ENCODE measurements at places on chromosomes 6 and 20.

DNA sequence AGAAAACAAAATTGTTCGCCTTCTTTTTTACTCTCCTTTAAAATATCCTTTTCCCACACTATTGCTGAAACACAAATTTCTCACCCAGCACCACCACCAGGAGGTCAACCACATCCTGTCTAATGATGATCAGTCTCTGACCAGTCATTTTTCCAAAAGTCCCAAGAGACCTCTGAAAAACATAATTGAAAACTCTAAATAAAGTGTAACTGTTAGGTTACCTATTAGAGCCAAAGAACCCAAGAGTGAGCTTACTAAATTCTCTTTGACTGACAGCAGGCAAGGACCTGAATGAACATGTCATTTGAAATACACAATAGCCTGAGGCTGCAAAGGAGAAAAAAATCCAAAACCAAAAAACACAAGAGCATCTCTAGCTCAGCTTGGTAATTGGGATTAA, 735.4 kb downstream of the CBLN4 start:
- no peaks in the 10 kb centered on the region for H3K36me3 ChIP-seq
- H3K4me1 ChIP-seq = no peaks in the 10 kb centered on the region
- no peak overlapping the region for H3K27ac ChIP-seq
- DNase-seq = no peak
- no peaks in the 10 kb centered on the region for H3K27me3 ChIP-seq

- peaks cover 5% of the 10 kb centered on the region for H3K27me3 ChIP-seq
- no peaks in the 10 kb centered on the region for H3K4me1 ChIP-seq
- no peak for DNase-seq
- no peak overlapping the region for H3K4me3 ChIP-seq
- H3K27ac ChIP-seq = no peak overlapping the region
- no peaks in the 10 kb centered on the region for H3K36me3 ChIP-seq
These were observed 29.3 kb upstream of the TXNDC5 start for GRCh38 chr6:7939864-7940228.

DNA sequence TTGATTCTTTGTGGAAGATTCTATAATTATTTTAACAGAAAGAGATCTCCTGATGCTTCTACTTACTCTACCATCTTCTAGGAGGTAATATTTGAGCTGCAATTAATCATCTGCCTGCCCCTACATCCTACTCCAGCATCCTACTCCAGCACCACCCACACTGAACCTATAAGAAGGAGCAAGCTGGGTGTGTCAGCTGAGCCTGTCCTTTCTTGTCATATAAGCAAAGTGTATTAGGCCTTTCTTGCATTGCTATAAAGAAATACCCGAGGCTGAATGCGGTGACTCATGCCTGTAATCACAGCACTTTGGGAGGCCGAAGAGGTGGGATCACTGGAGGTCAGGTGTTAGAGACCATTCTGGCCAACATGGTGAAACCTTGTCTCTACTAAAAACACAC, 84.2 kb upstream of the ARG1 start:
- no peaks in the 10 kb centered on the region for H3K27me3 ChIP-seq
- no peak overlapping the region for H3K4me3 ChIP-seq
- no peaks in the 10 kb centered on the region for H3K36me3 ChIP-seq

- H3K4me1 ChIP-seq = no peaks in the 10 kb centered on the region
- H3K4me3 ChIP-seq = no peak overlapping the region
- no peak for DNase-seq
- H3K27me3 ChIP-seq = peaks cover 27% of the 10 kb centered on the region
These were observed 89.9 kb downstream of the GPR6 start for GRCh38 chr6:110067837-110068591.

GRCh38 chr6:22017272-22017671, 279.6 kb downstream of the PRL start:
- H3K27me3 ChIP-seq = no peaks in the 10 kb centered on the region
- H3K36me3 ChIP-seq = no peaks in the 10 kb centered on the region
- H3K4me3 ChIP-seq = no peak overlapping the region
- no peaks in the 10 kb centered on the region for H3K4me1 ChIP-seq

GRCh38 chr6:144624716-144625115, 339.6 kb downstream of the UTRN start:
- H3K27me3 ChIP-seq = no peaks in the 10 kb centered on the region
- DNase-seq = no peak
- no peak overlapping the region for H3K27ac ChIP-seq

DNA sequence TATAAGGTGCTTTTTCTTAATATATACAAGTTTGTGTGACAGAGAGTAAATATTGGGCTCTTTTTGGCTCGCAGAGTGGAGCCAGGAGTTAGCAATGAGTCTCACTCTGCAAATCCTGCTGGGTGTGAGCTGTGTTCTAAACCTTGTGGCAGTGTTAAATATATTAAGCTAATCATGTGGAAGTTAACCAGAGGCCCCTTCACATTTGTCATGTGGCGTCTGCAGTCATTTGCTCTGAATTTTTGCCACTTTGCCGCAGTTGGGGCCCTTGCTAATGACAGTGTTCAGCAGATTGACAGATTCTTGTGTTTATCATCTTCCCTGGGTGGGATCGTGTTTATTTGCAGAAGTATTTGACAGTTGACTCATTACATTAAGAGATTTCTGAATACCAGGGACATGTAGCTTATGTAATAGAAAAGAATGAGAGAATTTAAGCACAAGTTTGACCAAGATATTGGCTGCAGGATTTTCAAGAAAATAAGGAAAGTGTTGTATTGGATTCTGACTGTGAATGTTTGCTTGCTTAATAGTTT, 37.9 kb downstream of the SPATA2 start:
- H3K27ac ChIP-seq = no peak overlapping the region
- DNase-seq = no peak
- H3K4me3 ChIP-seq = no peak overlapping the region
- no peaks in the 10 kb centered on the region for H3K4me1 ChIP-seq

DNA sequence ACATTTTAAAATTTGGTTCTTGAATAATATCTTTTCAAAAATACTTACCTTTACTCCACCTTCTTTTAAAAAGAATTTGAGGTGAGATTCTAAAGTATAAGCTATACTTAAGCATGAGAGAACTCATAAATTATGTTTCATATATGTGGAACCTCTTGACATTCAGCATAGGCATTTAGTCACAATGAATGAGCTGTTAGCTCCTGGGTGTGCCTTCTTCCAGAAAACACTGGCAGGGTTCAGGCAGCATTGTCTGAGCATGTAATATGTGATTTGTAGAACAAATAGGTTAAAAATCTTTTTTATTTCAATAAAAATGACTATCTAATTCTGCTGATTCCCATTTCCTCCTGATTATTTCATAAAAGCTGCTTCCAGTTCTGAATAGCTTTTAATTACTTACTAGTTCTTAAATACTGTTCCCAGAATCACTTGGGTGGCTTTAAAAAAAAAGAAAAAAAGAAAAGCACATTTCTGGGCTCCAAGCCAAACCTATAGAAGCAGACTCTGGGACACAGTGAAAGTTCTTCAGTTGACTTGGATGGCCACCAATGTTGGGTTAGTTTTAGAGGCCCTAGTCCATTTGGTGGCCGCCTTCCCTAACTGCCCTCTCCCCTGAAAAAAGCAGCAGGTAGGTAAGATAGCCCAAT, 20.2 kb downstream of the RNF8 start:
- peaks cover 47% of the 10 kb centered on the region for H3K36me3 ChIP-seq
- H3K27ac ChIP-seq = no peak overlapping the region
- peaks cover 4% of the 10 kb centered on the region for H3K4me1 ChIP-seq
- no peak for DNase-seq

- DNase-seq = no peak
- no peaks in the 10 kb centered on the region for H3K4me1 ChIP-seq
- H3K27ac ChIP-seq = no peak overlapping the region
- no peaks in the 10 kb centered on the region for H3K27me3 ChIP-seq
These were observed 37.2 kb upstream of the PHACTR1 start for GRCh38 chr6:12679341-12679740.

- H3K4me1 ChIP-seq = no peaks in the 10 kb centered on the region
- DNase-seq = no peak
- H3K36me3 ChIP-seq = no peaks in the 10 kb centered on the region
- no peak overlapping the region for H3K4me3 ChIP-seq
- peaks cover 2% of the 10 kb centered on the region for H3K27me3 ChIP-seq
- no peak overlapping the region for H3K27ac ChIP-seq
These were observed 73.2 kb downstream of the SCP2D1 start for GRCh38 chr20:18886756-18887155.

GRCh38 chr6:67952948-67953347, 682.1 kb upstream of the ADGRB3 start:
- H3K4me3 ChIP-seq = no peak overlapping the region
- H3K27me3 ChIP-seq = no peaks in the 10 kb centered on the region
- no peaks in the 10 kb centered on the region for H3K4me1 ChIP-seq
- DNase-seq = no peak
- no peaks in the 10 kb centered on the region for H3K36me3 ChIP-seq

DNA sequence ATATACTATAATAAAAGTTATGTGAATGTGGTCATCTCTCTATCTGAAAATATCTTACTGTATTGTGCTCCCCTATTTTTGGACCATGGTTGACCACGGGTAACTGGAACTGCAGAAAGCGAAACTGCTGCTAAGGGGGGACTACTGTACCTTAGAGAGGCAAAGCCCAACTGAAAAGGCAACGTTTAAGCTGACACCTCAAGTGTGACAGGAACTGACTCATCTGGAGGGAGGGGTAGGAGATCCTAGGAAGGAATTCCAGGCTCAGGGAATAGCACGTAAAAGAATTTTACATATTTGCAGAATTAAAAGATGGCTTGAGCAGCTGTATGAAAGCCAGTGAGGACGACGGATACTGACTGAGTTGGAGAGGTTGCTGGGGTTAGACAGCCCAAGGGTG, 34.8 kb downstream of the ELOVL2 start:
- DNase-seq = no peak
- H3K27ac ChIP-seq = no peak overlapping the region
- peaks cover 22% of the 10 kb centered on the region for H3K27me3 ChIP-seq
- no peak overlapping the region for H3K4me3 ChIP-seq
- H3K36me3 ChIP-seq = no peaks in the 10 kb centered on the region

GRCh38 chr6:143880412-143880811, 16.1 kb downstream of the ZC2HC1B start:
- no peaks in the 10 kb centered on the region for H3K27me3 ChIP-seq
- no peak overlapping the region for H3K27ac ChIP-seq
- no peak for DNase-seq
- H3K36me3 ChIP-seq = no peaks in the 10 kb centered on the region

GRCh38 chr6:131013495-131013894, 49.5 kb downstream of the EPB41L2 start:
- no peak overlapping the region for H3K27ac ChIP-seq
- no peak for DNase-seq
- no peak overlapping the region for H3K4me3 ChIP-seq
- H3K27me3 ChIP-seq = no peaks in the 10 kb centered on the region

DNA sequence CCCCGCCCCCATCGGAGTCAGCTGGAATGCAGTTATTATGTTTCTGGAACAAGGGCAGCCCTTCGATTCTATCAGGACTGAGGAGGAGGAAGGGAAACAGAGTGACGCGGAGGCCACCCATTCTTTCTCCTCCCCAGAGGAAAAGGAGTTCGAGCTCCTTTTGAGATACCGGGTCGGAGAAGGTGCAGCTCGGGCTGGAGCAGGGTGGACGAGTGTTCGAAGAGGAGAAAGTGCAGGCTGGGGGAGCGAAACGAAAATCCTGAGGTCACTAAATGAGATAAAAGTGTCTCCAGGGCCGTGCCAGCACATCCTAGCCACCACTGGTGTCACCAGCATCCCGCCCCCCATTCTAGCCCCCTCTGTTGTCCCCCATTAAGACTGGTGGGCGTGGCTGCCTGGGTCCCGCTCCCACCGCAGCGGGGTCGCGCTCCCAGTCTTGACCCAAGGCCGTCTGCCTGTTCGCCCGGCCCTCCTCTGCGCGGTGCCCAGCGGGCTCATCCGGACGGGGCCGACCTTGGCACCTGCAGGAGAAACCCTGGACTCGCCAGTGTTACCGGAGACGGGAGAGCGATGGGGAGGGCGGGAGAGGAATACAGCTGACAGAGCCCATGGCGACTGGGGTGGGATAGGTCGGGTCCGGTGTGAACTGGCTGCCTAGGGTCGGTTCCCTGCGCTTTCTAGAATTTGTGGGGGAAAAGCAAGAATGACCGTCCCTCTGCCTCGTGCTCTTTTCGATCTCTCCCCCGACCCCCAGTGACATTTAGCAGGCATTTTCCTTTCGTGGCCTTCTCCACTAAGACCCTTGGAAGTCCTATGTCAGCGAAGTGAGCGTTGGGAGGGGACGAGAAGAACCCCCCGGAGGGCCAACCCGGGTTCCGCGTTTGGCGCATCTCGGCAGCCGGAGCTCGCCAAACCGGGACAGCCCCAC, 16.2 kb downstream of the FOXA2 start:
- H3K27ac ChIP-seq = no peak overlapping the region
- H3K36me3 ChIP-seq = peaks cover 3% of the 10 kb centered on the region
- H3K4me3 ChIP-seq = no peak overlapping the region
- DNase-seq = no peak
- H3K4me1 ChIP-seq = no peaks in the 10 kb centered on the region

DNA sequence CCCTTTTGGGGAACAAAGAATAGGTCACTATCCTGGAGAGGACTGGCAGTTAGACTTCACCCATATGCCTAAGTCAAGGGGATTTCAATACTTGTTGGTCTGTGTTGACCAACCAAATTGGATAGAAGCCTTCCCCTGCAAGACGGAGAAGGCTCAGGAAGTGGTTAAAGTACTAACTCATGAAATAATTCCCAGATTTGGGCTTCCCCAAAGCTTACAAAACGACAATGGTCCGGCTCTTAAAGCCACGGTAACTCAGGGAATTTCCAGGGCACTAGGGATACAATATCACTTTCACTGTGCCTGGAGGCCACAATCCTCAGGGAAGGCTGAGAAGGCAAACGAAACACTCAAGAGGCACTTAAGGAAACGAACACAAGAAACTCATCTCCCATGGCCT, 223.1 kb downstream of the GMPR start:
- peaks cover 10% of the 10 kb centered on the region for H3K4me1 ChIP-seq
- H3K36me3 ChIP-seq = peaks cover 69% of the 10 kb centered on the region
- no peaks in the 10 kb centered on the region for H3K27me3 ChIP-seq
- no peak overlapping the region for H3K27ac ChIP-seq
- no peak for DNase-seq

- no peak overlapping the region for H3K27ac ChIP-seq
- H3K4me1 ChIP-seq = no peaks in the 10 kb centered on the region
- no peaks in the 10 kb centered on the region for H3K27me3 ChIP-seq
- H3K36me3 ChIP-seq = no peaks in the 10 kb centered on the region
These were observed 335.8 kb downstream of the CDKAL1 start for GRCh38 chr6:20870021-20870420.

GRCh38 chr6:32190911-32191677, 1.1 kb upstream of the PBX2 start:
- peak overlapping the region; percentile 99 for H3K27ac ChIP-seq
- H3K4me3 ChIP-seq = peak overlapping the region; percentile 100
- H3K36me3 ChIP-seq = peaks cover 57% of the 10 kb centered on the region
- peaks cover 61% of the 10 kb centered on the region for H3K4me1 ChIP-seq

DNA sequence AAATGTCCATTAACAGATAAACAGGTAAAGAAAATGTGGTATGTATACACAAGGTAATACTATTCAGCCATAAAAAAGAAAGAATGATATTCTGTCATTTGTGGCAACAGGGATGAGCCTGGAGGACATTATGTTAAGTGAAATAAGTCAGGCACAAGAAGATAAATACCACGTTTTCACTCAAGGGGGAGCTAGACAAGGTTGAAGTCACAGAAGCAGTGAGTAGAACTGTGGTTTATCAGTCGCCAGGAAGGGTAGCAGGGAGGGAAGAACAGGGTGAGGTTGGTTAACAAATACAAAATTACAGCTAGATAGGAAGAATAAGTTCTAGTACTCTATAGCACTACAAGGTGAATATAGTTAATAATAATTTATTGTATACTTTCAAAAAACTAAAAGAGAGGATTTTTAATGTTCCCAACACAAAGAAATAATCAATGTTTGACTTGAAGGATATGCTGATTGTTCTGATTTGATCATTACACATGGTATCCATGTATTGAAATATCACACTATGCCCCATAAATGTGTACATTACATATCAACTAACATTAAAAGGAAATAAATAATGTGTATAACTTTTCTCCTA, 21.1 kb downstream of the RTN4IP1 start:
- H3K27me3 ChIP-seq = no peaks in the 10 kb centered on the region
- DNase-seq = no peak
- H3K36me3 ChIP-seq = peaks cover 14% of the 10 kb centered on the region
- H3K4me3 ChIP-seq = no peak overlapping the region
- H3K27ac ChIP-seq = no peak overlapping the region
- peaks cover 15% of the 10 kb centered on the region for H3K4me1 ChIP-seq
